ENCODE measurements at places on chromosomes 6 and 20.

- no peak for DNase-seq
Measured at GRCh38 chr6:142879076-142879475, 65.9 kb downstream of the HIVEP2 start.

GRCh38 chr6:43963877-43964658, 163.2 kb downstream of the MRPL14 start:
- DNase-seq: no peak

GRCh38 chr20:20955892-20956291, 150.3 kb downstream of the LINC00237 start:
- no peak for DNase-seq

- DNase-seq: no peak
Measured at GRCh38 chr6:152146385-152146784, 338.9 kb downstream of the ESR1 start.

DNA sequence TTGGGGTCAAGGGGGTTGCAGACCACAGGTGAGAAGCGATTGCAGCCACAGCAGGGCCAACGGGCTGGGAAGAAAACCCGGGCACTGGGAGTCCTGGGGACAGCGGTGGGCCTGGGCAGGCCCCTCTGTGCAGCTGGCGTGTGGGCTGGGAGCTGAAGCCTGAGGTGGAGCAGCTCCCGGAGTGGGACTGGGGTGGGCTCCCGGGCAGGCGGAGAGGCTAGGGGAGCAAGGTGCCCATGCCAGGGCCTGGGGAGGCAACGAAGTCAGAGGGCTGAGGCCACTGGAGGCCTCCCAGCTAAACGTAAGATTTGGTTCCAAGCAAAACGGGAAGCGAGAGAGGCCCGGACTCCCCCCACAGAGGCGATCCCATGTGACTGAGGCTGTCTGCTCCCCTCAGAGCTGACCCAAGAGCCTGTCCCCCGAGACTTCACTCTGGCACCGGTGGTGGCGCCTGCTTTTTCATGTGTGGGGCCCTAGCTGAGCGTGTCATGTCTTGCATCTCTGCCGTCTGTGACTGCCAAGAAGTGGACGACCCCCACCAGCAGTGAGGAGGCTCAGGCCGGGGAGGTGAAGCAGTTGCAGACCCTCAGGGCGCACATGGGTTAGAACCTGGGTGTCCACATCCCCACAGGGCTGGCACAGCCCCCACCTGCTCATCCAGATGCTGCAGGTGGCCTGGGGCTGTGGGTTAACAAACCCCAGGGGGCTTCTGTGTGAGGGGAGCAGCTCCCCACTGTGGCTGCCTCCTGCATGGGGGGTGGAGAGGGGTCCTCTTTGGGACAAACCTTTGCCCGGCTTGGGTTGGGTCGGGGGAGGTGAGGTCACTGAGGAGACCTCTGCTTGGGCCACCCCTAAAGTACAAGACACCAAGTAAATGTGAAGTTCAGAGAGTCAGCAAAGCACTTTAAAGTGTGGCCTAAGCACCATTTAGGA, 212.3 kb downstream of the TAF4 start:
- no peak for DNase-seq

DNA sequence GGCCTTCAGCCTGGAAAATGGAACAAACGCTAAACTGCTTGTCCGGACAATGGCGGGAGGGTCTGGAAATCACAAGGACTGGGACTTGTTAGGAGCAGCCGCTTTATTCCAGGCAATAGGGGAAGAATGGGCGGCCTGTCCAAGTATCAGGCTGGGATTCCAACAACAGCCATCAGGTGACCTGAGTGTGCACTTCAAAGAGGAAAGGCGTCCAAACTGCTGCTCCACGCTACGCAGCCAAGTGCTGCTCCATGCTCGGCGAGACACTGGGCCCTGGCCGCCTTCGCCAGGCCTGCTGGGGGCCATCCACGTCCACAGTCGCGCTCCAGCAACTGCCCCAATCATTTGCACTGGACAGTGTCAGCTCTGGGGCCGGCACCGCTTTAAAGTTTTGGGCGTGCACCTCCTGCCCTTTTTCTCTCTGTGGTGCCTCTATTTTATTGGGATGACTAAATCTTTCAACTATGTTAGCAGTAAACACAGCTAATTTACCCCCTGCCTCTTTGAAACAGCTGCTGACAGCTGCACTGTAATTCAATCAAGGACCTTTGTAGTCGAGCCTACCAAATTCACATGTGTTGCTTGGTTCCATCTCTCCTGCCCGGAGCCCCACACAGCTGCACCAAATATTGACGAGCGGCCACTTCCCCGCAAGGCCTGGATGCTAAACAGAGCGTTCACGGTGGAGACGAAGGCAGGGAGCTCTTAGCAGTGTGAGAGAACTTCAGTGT, 98.3 kb downstream of the BMP7 start:
- DNase-seq: no peak

GRCh38 chr6:106141441-106142237, 55.5 kb downstream of the PRDM1 start:
- no peak for DNase-seq

- no peak for DNase-seq
Measured at GRCh38 chr6:82996156-82996555, 69.5 kb downstream of the UBE3D start.

DNA sequence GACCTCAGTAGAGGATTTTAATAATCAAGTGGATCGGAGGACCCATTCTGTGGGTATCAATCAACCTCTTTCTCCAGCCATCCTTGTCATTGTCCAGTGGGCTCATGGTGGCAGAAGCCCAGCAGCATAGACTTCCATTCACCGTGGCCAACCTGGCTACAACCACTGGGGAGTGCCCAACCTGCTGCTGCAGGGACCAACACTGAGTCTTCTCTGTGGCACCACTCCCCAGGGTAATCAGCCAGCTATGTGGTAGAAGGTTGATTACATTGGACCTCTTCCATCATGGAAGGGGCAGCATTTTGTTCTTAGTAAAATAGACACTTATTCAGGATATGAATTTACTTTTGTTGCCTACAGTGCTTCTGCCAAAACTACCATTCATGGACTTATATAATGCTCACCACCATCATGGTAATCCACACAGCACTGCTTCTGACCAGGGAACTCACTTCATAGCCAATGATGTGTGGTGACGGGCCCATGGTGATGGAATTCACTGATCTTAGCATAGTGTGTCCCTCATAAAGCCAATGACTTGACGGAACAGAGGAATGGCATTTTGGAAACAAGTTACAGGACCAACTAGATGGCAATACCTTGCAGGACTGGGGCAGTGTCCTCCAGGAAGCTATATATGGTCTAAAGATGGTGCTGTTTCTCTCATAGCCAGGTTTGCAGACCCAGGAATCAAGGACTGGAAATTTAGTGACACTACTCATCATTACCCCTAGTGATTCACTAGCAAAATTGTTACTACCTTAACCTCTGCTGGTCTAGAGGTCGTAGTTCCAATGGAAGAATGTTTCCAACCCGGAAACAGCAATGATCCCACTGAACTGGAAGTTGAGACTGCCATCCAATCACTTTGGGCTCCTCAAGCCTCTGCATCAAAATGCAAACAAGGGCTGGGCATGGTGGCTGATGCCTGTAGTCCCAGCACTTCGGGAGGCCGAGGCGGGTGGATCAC, 7.6 kb downstream of the CD24 start:
- DNase-seq: no peak

- DNase-seq: no peak
Measured at GRCh38 chr20:31838646-31839292, 6.6 kb downstream of the FOXS1 start.

DNA sequence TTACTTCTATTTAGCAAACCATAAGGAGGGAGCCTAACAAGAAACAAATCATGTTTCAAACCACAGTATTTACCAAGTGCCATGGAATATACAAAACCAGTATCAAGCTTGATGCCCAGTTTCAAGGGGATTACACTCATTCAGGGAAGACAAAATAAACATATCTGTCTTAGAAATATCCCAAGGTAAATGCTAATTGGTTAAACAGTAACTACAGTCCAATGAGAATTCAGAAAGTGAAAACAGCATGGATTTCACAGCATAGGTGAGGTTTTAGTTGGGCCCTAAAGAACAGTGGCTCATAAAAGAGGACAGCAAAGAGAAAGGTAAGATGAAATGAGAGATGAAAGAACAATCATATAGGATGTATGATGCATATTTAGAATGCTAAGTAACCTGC, 110.3 kb downstream of the CHD6 start:
- DNase-seq: no peak

- DNase-seq: no peak
Measured at GRCh38 chr6:4398791-4399190, 263.4 kb upstream of the ECI2 start.

- no peak for DNase-seq
Measured at GRCh38 chr20:846894-847278, 13.4 kb downstream of the FAM110A start.

- no peak for DNase-seq
Measured at GRCh38 chr6:43740961-43741764, 28.8 kb upstream of the VEGFA start.

DNA sequence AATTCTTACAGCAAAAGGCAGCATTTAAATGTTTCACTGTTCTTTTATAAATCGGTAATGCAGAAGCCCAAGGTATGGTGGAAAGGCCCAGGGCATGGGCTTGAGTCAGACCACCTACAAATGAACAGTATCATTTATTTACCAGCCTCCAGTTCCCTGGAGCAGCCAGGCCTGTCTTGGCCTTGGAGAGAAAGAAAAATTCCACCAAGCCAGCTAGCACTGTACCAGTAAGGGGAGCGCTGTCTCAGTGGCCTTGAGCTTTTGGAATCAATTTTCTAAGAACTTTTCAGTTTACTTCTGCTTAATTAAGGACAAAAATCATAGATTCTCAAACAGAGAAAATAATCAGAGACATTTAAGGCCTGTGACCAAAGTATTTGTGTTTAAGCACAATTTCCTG, 12.3 kb downstream of the NAPB start:
- DNase-seq: no peak

GRCh38 chr6:149248693-149249369, 68.7 kb upstream of the TAB2 start:
- no peak for DNase-seq

- DNase-seq: no peak
Measured at GRCh38 chr6:115512923-115513322, 547.8 kb downstream of the FRK start.

- DNase-seq: no peak
Measured at GRCh38 chr20:43691928-43692524, 25.1 kb downstream of the MYBL2 start.

- DNase-seq: no peak
Measured at GRCh38 chr6:40444312-40444711, 142.9 kb downstream of the LRFN2 start.

- DNase-seq: no peak
Measured at GRCh38 chr6:25219216-25219916, 59.8 kb upstream of the CARMIL1 start.

DNA sequence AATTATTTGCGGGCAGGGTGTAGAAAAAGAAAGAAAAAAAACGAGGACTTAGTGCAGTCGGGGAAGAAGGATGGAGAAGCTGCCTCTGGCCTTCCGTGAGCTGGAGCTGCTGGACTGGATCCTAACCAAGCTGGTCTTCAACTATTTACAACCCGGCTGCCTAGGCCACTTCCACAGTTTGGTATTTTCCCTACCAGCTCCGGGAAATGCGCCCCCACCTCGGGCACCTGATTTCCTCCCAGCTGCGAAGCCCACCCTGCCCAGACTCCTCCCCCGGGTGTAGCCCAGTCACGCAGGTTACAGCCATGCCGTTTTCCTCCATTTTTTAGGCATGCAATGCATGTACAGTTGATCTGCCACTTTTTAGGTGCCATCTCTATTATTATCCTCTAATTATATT, 21.2 kb downstream of the THEMIS start:
- DNase-seq: no peak

- DNase-seq: no peak
Measured at GRCh38 chr6:147434076-147434475, 74.4 kb upstream of the SAMD5 start.

DNA sequence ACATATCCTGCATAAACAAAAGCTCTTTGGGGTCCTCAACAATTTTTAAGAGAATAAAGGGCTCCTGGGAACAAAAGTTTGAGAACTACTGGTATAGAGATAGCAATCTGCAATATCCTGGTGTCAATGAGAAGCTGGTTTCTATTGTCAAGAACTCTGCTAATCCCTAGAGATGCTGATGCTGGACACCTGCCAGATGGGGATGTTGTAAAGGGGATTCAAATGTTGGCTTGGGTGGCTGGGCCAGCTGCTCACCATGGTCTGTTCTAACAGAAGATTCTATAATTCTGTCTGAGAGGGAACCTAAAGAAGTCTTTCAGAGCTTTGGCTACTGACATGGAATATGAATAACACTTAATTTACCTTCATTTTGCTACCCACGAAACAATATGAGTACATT, 137.8 kb downstream of the BTBD9 start:
- DNase-seq: no peak

- DNase-seq: no peak
Measured at GRCh38 chr6:100461917-100462705, 2.6 kb downstream of the SIM1 start.

- no peak for DNase-seq
Measured at GRCh38 chr6:165844801-165845364, 181.8 kb upstream of the PDE10A start.

- DNase-seq: no peak
Measured at GRCh38 chr6:16004934-16005679, 123.8 kb upstream of the MYLIP start.

DNA sequence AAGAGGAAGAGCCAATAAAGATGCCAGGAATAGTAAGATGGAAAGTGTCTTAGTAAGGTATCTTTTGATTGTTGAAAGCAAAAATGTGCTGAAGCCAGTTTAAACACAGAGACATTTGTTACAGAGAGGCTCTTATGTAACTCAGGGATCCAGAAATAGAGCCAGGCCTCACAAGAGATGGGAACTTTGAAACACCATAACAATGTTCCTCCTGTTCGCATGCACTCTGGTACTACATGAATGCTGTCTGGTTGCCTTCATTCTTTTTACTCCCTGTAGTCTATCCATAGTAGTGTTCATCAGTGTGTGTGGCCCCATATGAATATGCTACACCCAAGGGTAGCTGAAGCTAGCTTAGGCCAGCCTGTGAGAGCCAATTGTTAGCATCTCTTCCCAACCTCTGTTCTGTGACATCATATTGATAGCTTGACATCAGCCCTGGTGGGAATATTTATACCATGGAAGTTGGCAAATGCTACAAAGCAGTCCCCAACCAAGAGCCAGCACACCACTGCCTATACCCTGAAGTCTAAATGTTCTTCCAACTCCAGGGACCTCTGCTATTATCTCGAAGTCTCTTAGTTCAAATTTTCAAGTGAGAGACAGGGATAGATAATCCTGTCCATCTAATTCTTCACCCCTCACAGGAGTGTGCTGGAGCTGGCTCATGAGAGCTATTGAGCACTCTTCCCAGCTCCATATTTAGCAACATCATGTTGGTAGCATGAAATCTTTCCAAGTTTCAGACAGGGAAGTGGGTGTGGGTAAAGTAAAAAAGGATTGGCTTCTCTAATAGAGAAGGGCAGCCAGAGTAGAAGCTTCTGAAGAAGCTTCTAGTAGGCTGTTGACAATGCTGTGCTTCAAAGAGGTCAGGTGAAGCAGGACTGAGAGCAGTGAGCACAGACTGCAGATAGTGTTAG, 7.0 kb downstream of the NDUFAF5 start:
- DNase-seq: no peak

GRCh38 chr6:148285205-148285604, 57.4 kb upstream of the SASH1 start:
- no peak for DNase-seq

All from cortex of kidney (tissue), 1 donor.